ENCODE measurements at places on chromosomes 2 and 18.

- no peak for DNase-seq
Measured at GRCh38 chr2:144835634-144836350, 315.9 kb upstream of the ZEB2 start.

DNA sequence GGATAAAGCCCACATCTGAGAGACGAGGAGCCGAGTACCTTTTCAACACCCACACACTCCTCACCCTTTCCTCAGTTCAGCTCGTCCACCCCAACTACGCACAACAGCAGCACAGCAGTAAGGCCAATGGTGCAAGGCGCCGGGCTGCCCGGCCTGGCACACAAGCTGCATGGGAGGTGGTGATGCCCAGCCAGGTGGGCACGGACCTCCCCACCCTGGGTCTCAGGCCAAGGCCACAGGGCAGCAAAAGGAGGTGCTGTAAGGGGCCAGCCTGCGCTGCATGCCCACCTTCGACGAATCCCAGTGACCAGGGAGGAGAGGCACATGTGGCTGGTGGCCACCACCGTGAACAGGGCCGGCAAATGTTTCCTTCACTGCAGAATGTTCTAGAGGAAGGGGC, 36.5 kb upstream of the MLPH start:
- no peak for DNase-seq

- no peak for DNase-seq
Measured at GRCh38 chr2:75309596-75310463, 110.5 kb upstream of the TACR1 start.

- no peak for DNase-seq
Measured at GRCh38 chr2:98393354-98393753, 47.1 kb downstream of the CNGA3 start.

GRCh38 chr2:156818944-156819343, 382.8 kb downstream of the GPD2 start:
- DNase-seq, result no peak

GRCh38 chr18:4102901-4103300, 352.2 kb downstream of the DLGAP1 start:
- DNase-seq, result no peak
